ENCODE measurements at places on chromosomes 7 and 10. TPM values are rescaled to one million over a fixed set of nuclear protein-coding genes. Genes with fewer than 3 reads are reported as not detected.
A peak's percentile ranks its signal among the peaks of the same experiment; 100 is the strongest.

DNA sequence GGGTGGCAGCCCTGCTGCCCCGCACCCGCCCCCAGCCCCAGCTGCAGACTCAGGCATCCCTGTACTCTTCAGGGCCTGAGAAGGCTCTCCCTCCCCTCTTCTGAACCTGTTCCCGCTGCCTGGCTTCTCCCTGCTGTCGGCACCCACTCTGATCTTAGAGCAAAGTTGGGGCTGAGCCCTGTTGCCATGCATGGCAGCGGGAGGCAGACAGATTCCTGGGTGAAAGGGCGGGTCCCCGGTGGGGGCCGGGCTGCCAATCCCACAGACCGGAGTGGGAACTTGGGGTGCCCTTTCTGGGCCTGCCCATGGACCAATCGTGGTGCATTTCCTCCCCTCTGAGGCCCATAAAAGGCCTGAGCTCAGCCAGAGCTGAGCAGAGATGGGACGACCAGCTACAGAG is 80.7 kb downstream of the SPDYE5 start:
- DNase-seq = no peak

- DNase-seq = peak; percentile 84
Observed at GRCh38 chr10:79385804-79386531, 38.7 kb downstream of the PPIF start.

DNA sequence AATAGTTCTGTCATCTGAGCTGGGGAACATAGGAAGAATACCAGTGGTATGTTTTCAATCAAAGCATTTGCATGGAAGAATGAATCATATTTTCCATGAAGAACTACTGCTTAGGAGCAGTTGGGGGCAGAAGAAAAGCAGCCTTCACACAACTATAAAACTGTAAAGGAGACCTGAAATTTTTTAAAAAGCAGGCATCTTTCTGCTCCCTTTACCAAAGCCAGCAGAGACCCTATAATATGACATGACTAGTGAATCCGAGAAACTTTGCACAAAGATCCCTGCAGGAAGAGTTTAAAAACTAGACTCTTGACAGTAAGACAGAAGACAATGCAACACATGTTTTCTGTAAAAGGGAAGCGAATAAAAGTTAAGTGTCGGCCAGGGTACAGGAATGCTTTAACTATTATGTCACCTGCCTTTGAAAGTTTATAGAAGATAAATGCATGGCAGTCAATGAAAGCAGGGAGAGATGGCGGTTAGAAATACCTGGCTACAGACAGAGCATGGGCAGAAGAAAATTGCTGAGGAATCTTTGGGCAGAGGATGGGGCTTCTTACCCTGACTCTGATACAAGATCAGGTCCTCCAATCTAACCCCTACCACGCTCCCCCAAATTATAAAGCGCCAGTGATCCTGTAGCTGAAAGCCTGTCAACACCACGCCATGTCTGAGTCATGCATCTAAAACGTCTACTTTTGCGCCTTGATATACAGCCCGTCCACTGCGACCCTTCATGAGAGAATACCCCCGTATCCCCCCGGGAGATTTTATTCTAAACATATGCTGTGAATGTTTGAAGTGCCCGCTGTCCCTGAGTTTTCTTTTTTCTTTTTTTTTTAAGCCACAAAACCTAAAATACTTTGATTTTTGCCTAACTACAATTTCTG is 93.1 kb downstream of the GLI3 start:
- no peak for DNase-seq

MYOF gene
- 470 TPM for total RNA-seq

- no peak for DNase-seq
Observed at GRCh38 chr10:93912444-93912843, 18.7 kb downstream of the SLC35G1 start.

All from osteocyte (in vitro differentiated cells).